ENCODE measurements at places on chromosomes 16 and 17.

- DNase-seq, result no peak
These were observed 53.1 kb upstream of the BCO1 start for GRCh38 chr16:81185416-81185815.

DNA sequence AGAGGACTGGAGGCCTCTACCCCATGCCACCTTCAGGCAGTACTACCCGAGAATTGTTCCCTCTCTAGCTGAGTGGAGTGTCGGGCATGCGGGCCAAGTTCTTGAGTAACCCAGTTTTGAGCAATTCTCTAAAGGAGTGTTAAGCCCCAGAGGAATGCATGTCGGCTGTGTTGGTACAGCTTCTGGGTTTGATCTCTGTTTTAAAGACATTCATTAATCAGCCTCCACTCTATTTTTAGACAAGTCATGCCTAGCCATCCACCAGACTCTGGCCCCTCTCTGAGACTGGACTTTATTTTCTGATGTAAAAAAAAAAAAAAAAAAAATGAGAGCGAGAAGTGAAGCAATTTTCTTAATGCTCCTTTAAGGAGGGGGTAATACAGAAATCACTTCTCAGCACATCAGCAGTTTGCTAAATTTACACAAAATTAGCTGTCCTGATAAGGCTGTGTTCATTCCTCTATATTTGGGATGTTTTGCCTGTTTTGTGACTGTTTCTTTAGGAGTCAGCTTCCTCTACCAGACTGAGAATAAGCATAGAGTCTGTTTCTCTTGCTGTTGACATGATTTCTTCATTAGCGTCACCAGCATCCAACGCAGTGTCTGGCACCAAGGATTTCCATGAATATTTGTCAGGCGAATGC is 88.7 kb downstream of the AXIN2 start:
- DNase-seq, result no peak

DNA sequence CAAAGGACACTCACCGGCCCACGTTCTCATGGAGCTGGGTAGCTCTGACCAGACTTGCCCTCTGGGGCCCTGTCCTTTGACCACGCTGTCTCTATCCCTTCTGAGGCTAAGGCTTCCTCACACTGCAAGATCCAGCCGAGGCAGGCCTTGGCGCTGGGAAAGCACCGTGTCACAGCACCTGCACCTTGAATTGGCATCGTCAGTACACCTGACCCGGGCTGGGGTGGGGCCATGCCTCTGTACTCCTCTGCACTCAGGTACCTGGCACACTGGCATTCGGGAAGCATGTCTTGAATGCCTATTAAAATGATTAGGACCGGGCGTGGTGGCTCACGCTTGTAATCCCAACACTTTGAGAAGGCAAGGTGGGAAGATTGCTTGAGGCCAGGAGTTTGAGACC is 6.0 kb downstream of the TBC1D24 start:
- DNase-seq, result no peak

DNA sequence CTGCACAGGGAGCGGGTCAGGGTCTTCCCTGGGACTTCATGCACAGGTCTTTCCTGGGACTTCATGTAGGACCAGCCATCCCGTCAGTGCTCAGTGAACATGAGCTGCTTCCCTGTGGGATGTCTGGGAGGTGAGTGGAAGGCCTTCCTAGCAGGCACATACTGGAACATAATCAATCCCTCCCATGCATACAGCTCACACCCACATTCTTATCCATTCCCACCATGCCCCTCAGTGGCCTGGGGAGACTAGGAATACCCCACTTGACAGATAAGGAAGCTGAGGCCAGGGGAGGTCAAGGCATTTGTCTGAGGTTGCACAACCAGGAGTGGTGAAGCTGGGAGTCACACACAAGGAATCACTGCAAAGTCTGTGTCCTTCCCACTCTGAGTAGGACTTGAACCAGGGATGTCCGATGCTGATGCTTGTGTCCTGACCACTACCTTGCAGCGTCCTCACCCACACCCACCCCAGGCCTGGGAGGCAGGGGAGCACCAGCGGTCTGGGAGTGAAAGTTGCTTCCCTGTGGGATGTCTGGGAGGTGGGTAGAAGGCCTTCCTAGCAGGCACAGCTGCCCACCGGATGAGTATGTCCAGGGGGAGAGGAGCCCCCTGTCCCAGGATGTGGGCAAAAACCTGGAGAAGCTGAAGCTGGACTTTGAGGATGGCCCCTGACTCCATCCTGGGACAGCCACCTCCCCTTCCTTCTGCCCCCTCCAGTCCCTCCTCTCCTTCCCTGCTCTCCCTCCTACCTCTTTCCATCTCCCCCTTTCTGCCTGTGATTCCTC is 1.0 kb upstream of the NLRC5 start:
- DNase-seq, result no peak

GRCh38 chr17:16981928-16982327 is 10.0 kb upstream of the TNFRSF13B start:
- DNase-seq, result no peak

DNA sequence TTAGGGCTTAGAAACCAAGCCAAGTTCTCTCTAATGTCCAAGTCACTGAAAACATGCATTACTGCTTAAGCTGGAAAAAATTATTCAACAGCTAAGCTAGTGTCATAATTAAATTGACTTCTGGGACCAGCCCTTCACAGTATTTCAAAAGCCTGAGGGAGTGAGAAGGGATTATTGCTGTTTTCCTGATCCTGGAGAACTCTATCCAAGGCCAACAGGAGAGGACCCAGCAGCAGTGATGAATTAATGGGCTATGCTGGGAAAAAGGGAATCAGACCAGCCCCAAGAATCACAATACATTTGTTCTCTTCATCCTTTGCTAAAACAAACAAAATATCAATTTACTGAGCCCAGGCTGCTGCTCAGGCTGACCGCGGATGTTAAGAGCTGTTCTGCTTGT is 34.5 kb upstream of the CLEC3A start:
- peak; percentile 30 for DNase-seq
